ENCODE measurements at places on chromosomes 1 and 21. TPM values are rescaled to one million over a fixed set of nuclear protein-coding genes. Genes with fewer than 3 reads are reported as not detected.

Gene OLIG2
- not detected for total RNA-seq

Gene LAMC2
- 2.4 TPM for total RNA-seq

Gene AADACL4
- not detected for total RNA-seq

Gene WNT3A
- total RNA-seq = not detected

Gene JAM2
- total RNA-seq = 1.9 TPM

Gene LHX4
- not detected for total RNA-seq
